Forelimb muscle (tissue), 1 donor: ENCODE measurements at places on chromosomes 1 and 21.

DNA sequence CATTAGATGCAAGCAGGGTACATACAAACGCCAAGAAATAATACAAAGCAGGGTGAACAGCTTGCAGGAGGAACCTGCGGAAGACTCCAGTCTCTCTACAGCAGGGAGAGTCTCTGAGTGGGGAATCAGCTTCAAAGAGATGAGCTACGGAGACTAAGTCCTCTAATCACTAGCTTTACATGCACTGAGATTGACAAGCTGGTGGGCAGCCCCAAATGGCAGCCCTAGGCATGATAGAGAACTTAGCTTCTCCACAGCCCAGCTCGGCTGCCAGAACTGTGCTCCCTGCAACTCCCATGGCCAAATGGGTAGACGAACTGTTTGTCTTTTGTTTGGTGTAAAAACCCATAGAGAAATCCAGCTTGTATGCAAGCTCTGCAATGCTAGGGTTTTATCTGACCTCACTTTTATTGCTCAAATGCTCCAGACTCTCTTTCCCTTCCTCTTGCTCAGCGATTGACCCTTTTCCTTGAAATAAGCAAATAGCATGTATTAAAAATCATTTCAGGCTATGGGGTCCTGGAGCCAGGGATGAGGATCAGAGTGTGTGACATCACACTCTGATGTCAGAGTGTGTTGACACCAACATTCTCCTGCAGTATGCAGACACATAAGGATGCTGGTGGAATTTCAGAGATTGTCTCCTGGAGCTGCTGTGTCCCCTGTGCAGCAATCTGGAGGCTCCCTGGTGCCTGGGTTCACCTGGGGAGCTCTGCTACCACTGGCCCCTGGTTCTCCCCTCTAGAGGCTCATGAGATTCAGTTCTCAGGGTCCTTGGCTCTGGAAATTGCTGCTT lies 238.5 kb downstream of the TTLL7 start:
- DNase-seq = no peak

DNA sequence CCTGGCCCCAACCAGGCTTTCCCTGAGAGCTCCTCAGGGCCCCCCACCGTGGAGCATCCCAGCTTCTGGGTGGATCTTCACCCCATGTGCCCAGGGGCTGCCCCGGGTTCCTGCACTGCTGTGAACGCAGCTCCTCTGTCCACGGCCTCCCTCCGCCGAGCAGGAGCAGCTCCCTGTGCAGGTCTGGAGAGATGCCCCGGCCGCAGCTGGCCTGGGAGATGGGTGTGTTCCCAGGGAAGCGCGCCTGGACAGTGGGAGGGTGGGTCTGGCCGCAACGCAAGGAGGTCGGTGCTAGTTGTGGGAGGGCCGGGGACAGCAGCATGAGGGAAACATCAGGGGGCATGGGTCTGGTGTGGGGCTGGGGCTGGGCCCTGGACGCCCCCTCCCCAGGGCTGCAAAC lies 71.3 kb downstream of the MORN1 start:
- DNase-seq = no peak

- no peak for DNase-seq
Observed at GRCh38 chr1:165434281-165434680, 10.6 kb downstream of the RXRG start.

DNA sequence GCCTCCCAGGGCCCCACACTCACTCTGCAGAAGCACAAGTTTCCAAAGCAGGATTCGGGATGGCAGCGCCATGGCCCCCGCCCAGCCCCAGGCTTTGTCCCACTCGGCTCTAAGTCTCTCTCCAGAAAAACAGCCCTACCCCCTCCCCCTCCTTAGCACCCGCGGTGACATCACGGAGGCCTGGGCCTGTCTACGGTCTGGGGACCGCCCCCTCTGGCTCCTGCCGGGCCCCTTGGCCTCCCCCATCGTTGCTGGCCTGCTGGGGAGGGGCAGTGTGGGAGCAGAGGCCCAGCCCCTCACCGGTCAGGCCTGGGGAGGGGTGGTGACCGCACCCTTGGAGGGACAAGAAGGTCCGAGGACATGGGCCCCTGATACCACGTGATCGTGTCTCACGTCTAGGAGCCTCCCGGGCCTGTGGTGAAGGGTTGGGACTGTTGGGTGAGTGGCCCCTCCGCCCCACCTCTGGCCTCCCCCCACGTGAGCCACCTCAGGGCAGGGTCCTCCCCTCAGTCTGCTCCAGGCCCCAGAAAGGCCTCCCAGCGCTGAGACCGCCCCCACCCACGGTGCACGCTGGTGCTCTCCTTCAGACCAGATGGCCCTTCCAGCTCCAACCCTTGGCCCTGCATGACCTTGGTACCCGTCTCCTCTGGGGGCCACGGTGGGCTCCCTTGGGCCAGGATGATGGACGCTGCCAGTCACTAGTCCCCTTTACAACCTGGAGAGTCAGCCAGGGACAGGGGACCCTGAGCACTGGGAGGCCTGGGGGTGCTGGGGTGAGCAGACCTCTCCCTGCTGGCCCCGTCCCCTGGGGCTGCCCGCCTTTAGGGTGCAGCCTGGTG lies at the start of gene MXRA8:
MXRA8 (minus strand) TSS at position 123 of the 839 bp plus-strand sequence; CDS start at position 72, 51 bp downstream.
- no peak for DNase-seq

DNA sequence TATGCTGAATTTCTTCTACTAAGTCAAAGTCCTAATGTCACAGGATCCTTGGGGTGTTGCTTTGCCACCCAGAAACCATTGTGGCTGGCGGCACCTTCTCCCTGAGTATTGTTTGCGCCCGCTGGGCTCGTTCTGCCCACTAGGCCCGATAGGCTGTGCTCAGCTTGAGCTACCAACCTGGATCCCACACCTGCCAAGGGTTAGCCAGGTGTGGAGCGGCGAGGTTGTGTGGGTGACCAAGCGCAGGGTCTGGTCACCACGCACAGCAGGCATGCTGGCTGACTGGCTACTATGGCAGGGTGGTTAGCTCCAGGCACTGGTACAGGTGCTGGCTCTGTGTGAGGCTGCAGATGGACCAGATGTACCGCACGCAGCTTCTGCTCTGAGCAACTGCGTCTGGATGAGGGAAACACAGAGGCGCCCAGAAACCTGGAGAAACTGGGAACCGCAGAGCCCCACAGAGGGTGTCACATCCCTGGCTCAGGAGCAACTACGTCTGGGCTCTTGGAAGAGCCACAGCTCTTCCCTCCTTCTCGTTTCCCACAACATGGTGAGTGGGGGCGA lies 50.3 kb upstream of the SCYL3 start:
- DNase-seq = no peak

DNA sequence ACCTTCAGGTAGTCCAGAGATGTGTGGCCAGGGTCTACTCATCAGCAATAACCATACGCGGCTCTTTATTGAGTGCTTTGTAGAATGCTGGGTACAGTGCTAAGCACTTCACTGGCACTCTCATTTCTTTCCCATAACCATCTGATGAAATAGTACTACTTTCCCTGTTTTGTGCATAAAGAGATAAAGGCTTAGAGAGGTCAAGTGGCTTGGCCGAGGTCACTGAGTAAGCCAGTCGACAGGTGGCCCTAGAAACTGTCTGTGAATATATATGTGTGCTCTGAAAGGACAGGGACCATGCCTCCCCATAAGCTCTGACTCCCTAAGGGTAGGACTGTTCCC lies 52.8 kb downstream of the NENF start:
- DNase-seq = no peak

- DNase-seq = no peak
Observed at GRCh38 chr1:158716335-158716734, 4.2 kb downstream of the OR6K3 start.

DNA sequence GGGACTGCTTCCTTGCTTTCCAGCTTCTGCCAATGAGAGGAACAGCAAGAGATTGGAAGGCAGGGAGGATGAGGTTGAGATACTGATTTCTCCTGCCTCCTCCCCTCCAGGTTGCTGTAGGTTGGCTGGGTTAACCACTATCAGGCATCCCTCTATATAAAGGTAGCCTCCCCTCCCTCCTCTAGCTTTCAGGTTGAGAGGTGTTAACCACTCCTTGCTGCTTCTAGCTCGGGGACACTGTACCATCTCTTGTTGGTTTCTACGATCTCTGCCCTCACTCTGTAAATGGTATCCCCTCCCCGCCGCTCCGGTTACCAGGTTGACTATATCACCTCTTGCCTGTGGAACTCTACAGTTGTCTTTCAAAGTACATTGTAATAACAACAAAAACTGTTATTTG lies 16.7 kb downstream of the LPAR3 start:
- no peak for DNase-seq

- no peak for DNase-seq
Observed at GRCh38 chr21:37530901-37531351, 164.4 kb downstream of the DYRK1A start.

DNA sequence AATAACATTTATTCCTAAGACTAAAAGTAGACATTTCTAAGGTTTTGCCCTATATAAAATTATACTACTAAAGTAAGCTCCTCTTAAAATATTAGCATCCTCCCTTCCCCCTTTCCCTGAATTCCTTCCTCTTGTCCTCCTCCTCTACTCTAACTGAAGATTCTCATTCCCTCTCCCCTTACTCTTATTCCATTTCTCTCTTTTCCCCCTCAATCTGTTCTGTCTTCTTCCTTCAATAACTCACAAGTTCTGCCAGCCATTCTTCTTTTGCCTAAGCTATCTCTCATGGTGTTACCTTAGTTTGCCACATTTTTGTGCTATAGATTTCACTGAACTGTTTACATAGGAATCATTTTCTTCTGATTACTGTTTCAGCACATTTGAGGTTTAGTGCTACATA lies 10.7 kb downstream of the LRIF1 start:
- no peak for DNase-seq

GRCh38 chr1:233394860-233395717 lies 67.6 kb downstream of the MAP3K21 start:
- peak; percentile 48 for DNase-seq

DNA sequence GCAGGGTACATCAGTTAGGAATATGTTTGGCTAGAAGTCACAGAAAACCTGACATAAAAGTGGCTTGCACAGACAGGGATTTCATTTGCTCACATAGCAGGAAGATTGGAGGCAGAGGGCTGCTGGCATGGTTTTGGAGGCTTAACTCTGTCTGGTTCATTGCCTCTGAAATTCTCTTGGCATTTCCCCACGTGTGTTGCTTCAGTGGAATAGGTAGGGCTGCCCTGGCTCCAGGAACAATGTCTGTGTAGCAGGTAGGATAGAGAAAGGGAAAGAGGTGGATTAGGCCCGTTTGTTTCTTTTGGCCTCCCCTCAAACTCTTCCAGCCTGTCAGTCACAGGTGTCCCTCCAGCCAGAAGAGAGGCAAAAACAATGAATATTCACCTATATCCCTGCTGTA lies 20.5 kb upstream of the SIPA1L2 start:
- DNase-seq = no peak

- no peak for DNase-seq
Observed at GRCh38 chr1:182183606-182184005, 122.1 kb upstream of the ZNF648 start.

DNA sequence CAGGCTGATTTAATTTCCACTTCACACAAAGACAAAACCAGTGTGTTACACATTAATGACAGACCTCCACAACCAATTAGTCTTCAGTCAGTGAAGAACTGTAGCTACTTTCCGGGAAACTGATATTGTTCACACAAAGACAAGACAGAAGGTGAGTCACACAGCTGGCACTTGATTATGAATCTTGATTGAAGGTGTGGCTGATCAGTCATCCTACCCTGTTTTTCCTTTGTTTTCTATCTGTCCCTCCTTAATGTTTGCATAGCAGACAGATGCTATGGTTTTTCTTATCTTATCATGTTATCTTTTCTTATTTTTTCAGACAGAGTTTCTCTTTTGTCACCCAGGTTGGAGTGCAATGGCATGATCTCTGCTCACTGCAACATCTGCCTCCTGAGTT lies 185.1 kb upstream of the GREM2 start:
- DNase-seq = no peak

DNA sequence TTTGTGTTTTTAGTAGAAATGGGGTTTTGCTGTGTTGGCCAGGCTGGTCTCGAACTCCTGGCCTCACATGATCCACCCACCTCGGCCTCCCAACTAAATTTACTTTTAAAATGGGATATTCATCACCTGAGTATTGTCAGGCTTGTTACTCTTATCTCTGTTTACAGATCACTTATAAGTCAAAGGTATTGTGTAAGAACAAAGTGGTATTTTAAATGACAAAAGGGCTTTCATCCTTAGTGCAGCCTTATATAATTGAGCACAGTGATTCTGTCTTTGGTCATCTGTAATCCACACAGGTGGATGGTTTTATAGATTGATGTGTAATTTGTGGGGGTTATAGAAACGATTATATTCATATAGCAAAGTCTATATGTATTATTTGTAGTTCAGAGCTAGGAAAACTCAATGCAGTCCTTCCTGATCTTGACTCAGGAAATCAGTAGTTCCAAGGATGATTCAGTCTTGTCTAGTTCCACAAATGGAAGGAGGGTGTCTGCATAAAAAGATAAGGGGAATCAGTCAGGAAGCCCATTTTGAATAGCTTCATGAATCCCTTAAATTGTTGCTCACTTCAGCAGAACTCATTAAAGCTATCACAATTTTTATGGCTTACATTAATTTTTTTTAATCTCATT lies 34.6 kb downstream of the STXBP3 start:
- no peak for DNase-seq

GRCh38 chr1:150476754-150477153 lies 10.5 kb upstream of the TARS2 start:
- no peak for DNase-seq

GRCh38 chr1:68917456-68917855 lies 420.6 kb upstream of the DEPDC1 start:
- no peak for DNase-seq

- DNase-seq = no peak
Observed at GRCh38 chr21:31181082-31181750, 142.9 kb upstream of the KRTAP19-8 start.

GRCh38 chr1:226965581-226966440 lies 25.7 kb downstream of the COQ8A start:
- DNase-seq = no peak

DNA sequence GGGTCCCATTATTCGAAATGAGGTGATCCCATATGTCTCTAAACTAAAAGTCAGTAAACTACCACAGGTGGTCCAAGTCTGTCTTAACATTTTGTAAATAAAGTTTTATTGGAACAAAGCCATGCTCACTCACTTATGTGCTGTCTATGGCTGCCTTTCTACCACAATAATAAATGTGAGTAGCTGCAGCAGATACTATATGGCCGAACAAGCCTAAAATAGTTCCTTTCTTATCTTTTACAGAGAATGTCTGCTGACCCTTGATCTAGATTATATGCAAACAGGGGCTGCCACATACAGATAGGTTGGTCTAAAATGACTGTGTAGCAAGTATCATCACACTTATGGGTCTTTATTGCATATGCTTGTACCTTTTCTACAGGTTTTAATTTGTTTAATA lies 140.0 kb downstream of the VAV3 start:
- DNase-seq = no peak
